Placental epithelial cell (primary cell): ENCODE measurements at places on chromosomes 6 and 20. TPM values are rescaled to one million over a fixed set of nuclear protein-coding genes. Genes with fewer than 3 reads are reported as not detected.

ZNF334 gene
- 6.2 and 12.2 TPM in 2 replicates for total RNA-seq

PLTP gene
- 4.4 and 9.4 TPM in 2 replicates for total RNA-seq

FAM209A gene
- 0.33 and 0.79 TPM in 2 replicates for total RNA-seq

GUCA1A gene
- total RNA-seq, result 2.2 and 8.2 TPM in 2 replicates

OR12D3 gene
- not detected in 2 replicates for total RNA-seq

HLA-DRA gene
- total RNA-seq, result not detected in 2 replicates

ATP9A gene
- total RNA-seq, result 3.5 and 4.9 TPM in 2 replicates

MTFR2 gene
- total RNA-seq, result 2.0 and 2.4 TPM in 2 replicates

CYP39A1 gene
- 0.22 and 0.79 TPM in 2 replicates for total RNA-seq

SLC22A16 gene
- total RNA-seq, result not detected in 2 replicates

ECT2L gene
- total RNA-seq, result 0.39 TPM in 1 of 2 replicates, not detected in the other

SPTLC3 gene
- total RNA-seq, result 18.5 and 30.6 TPM in 2 replicates

WRNIP1 gene
- 28.8 and 33.8 TPM in 2 replicates for total RNA-seq

RIPOR3 gene
- total RNA-seq, result 0.22 and 0.39 TPM in 2 replicates

COX4I2 gene
- not detected in 2 replicates for total RNA-seq

WFDC12 gene
- not detected in 2 replicates for total RNA-seq

ZNF165 gene
- 1.6 and 2.2 TPM in 2 replicates for total RNA-seq

CAGE1 gene
- 0.22 TPM in 1 of 2 replicates, not detected in the other for total RNA-seq

CDSN gene
- total RNA-seq, result 54.4 and 69.1 TPM in 2 replicates

POM121L2 gene
- total RNA-seq, result not detected in 2 replicates

RAB44 gene
- total RNA-seq, result 0.11 TPM in 1 of 2 replicates, not detected in the other

FNDC1 gene
- total RNA-seq, result 3.0 and 29.4 TPM in 2 replicates

OR2H2 gene
- not detected in 2 replicates for total RNA-seq

SEL1L2 gene
- not detected in 2 replicates for total RNA-seq

NDUFAF4 gene
- 3.9 and 6.1 TPM in 2 replicates for total RNA-seq

SYCP2L gene
- total RNA-seq, result under 0.01 and 0.11 TPM in 2 replicates

CAPN11 gene
- total RNA-seq, result not detected in 2 replicates

TINAG gene
- not detected in 2 replicates for total RNA-seq

GATA5 gene
- not detected in 2 replicates for total RNA-seq

VIP gene
- total RNA-seq, result not detected in 2 replicates

PRR18 gene
- total RNA-seq, result not detected in 2 replicates

VSTM2L gene
- 20.4 and 61.3 TPM in 2 replicates for total RNA-seq

GRIK2 gene
- 1.2 TPM in 1 of 2 replicates, not detected in the other for total RNA-seq

RGS17 gene
- under 0.01 TPM in 1 of 2 replicates, not detected in the other for total RNA-seq

R3HDML gene
- not detected in 2 replicates for total RNA-seq

MDFI gene
- total RNA-seq, result 223 and 402 TPM in 2 replicates

CD109 gene
- total RNA-seq, result 181 and 202 TPM in 2 replicates

BMP2 gene
- total RNA-seq, result 0.65 and 0.79 TPM in 2 replicates

APMAP gene
- total RNA-seq, result 55.0 and 62.4 TPM in 2 replicates

ELOVL2 gene
- total RNA-seq, result not detected in 2 replicates

APOBEC2 gene
- total RNA-seq, result not detected in 2 replicates

ARFGEF3 gene
- under 0.01 TPM in 1 of 2 replicates, not detected in the other for total RNA-seq

OLIG3 gene
- not detected in 2 replicates for total RNA-seq

C6orf15 gene
- total RNA-seq, result 1.2 and 1.3 TPM in 2 replicates
